ENCODE measurements at places on chromosomes 2 and 18. TPM values are rescaled to one million over a fixed set of nuclear protein-coding genes. Genes with fewer than 3 reads are reported as not detected.

CCDC121 gene
- total RNA-seq = 0.54 TPM

DNA sequence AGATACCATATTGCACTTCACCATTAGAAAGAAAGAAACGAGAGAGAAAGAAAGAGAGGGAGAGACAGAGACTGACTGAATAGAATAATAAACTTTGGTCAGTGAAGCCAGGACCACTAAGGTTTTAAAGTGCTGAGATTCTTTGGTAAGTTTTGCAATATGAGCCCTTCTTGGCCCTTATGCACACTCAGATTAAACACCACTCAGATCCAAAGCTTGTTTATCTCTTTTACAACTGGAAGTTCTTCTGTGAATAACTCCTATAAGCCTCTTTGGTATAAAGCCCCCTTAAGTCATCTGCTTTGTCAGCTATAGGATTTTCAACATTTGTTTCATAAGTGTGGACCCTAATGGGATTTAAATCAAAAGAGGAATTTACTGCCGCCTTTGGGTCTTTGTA, 40.8 kb downstream of the PID1 start:
- H3K36me3 ChIP-seq = no peaks in the 10 kb centered on the region
- H3K4me3 ChIP-seq = no peak overlapping the region
- H3K27me3 ChIP-seq = no peaks in the 10 kb centered on the region
- H3K4me1 ChIP-seq = no peaks in the 10 kb centered on the region

GRCh38 chr18:12373116-12373770, 3.8 kb downstream of the AFG3L2 start:
- no peak overlapping the region for H3K4me3 ChIP-seq
- H3K36me3 ChIP-seq = peaks cover 22% of the 10 kb centered on the region
- H3K27me3 ChIP-seq = peaks cover 2% of the 10 kb centered on the region
- no peak overlapping the region for H3K27ac ChIP-seq
- DNase-seq = no peak

GRCh38 chr2:241877989-241878970, 8.8 kb downstream of the RTP5 start:
- H3K27ac ChIP-seq = no peak overlapping the region
- peaks cover 26% of the 10 kb centered on the region for H3K4me1 ChIP-seq

Data from activated CD4-positive, alpha-beta T cell treated with anti-CD3 and anti-CD28 coated beads, Interleukin-2, amount 10 ng/mL, durations not matched to agents 24 days and 14 days (primary cell).